ENCODE measurements at places on chromosomes 4 and X. TPM values are rescaled to one million over a fixed set of nuclear protein-coding genes. Genes with fewer than 3 reads are reported as not detected.

- DNase-seq: no peak
Measured at GRCh38 chr4:137700072-137700471, 167.8 kb upstream of the PCDH18 start.

The TLR2 gene
- 81.6 TPM for total RNA-seq

DNA sequence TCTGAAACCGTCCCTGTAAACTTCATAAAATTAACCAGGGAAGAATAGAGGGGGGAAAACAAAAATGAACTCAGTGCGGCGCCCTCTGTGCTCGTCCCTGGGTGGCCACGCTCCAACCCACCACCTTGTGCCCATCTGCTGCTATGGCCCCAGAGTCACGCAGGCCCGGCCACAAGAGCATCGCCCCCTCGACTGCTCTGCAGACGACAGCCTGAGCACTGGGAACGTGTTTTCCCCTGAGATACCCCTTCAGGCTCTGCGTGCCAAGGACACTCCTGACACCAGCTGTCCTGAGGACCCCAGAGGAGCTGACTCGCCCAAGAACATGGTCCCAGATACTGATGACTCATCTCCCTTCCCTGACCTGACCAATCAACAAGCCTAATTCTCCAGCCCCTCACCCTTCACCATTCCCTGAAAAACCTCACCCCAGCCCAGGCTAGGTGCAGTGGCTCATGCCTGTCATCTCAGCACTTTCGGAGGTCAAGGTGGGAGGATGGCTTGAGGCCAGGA is 64.1 kb upstream of the GPR78 start:
- no peak for DNase-seq

- DNase-seq: no peak
Measured at GRCh38 chr4:83285055-83285407, 433 bp upstream of the COQ2 start.

The DMP1 gene
- total RNA-seq: not detected

The OTUD6A gene
- total RNA-seq: not detected

The DACH2 gene
- total RNA-seq: not detected

- DNase-seq: no peak
Measured at GRCh38 chr4:6235012-6235411, 34.6 kb upstream of the WFS1 start.

GRCh38 chrX:40471965-40472648 is 108.7 kb upstream of the ATP6AP2 start:
- DNase-seq: no peak

- DNase-seq: no peak
Measured at GRCh38 chr4:148397771-148398170, 44.4 kb downstream of the NR3C2 start.

DNA sequence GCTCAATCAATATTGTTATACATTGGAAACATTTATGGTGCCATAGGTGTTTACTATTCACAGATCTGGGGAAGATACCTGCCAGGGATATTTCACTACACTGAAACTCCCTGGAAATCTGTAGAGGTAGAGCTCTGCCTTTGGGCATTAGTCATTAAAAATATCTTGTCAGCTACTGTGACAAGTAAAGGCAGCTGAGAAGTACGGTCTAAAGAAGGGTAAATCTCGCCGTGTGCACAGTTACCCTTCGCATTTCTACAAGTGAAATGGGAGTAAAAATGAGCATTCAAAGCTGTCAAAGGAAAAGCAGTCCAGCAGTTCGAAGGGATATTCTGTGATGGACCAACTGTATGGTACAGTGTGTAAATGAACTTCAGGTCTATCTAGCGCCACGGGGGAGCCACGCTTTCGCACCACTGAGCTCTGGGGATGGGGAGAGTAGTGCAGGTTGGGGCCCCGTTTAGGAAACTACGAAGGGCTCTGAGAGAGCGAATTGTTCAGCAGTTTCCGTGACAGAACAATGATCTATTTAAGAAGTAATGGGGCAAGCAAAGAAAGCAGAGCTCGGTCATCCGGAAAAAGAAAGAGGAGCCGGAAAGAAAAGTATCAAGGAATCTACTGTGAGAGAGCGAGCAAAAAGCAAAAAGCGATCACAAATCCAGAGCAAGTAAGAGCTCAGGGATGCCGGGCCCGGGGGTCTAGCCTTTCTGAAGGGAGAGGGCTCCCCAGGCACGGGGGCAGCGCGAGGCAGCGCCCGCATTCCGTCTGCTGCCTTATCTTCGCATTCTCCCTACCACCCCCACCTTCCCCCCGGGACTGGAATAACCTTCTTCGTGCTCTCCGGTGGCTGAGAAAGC is 646 bp downstream of the TIGD4 start:
- DNase-seq: no peak

Measured in mesenteric fat pad (tissue), 1 donor.